ENCODE measurements at places on chromosomes 2 and 18.

GRCh38 chr2:32622570-32623310, 5.1 kb upstream of the TTC27 start:
- peak; percentile 3 for DNase-seq

- peak; percentile 1 for DNase-seq
Measured at GRCh38 chr2:56801214-56801613, 617.4 kb downstream of the CCDC85A start.

- DNase-seq, result no peak
Measured at GRCh38 chr2:8584174-8585066, 97.4 kb upstream of the ID2 start.

GRCh38 chr18:7954238-7954637, 387.1 kb downstream of the PTPRM start:
- peak; percentile 16 for DNase-seq

- DNase-seq, result no peak
Measured at GRCh38 chr2:3535467-3535793, 16.1 kb upstream of the ADI1 start.

GRCh38 chr2:173199294-173199693, 123.6 kb downstream of the MAP3K20 start:
- DNase-seq, result peak; percentile 49
